Left forelimb (tissue), 1 donor: ENCODE measurements at places on chromosomes 5 and 9.

- DNase-seq: no peak
Observed at GRCh38 chr5:76944638-76945037, 8.2 kb upstream of the CRHBP start.

DNA sequence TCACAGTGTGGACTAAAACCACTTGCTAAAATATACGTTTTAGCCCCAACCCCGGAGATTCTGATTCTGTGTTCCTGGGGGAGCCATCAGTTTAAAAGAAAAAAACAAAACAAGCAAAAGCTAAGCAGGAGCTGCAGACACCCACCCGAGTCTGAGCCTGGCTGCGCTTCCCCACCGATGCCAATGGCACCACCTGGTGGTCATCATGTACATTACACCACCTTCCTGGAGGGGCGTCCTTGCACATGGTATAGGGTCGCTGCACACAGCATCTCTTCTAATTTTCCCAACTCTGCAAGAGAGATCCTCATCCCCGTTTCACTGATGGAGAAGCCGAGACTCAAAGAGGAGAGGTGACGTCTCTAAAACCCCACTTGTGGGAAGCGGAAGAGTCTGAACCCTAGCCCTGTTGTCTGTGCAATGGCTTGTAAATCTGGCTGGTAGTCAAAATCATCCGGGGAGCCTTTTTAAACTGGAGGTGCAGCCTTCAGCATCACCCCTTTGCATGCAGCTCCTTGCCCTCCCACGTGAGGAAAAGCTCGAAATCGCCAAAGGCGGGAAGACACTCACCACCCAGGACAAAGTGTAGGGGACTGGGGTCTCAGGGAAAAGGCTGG, 23.1 kb upstream of the CNOT6 start:
- DNase-seq: peak; percentile 80

DNA sequence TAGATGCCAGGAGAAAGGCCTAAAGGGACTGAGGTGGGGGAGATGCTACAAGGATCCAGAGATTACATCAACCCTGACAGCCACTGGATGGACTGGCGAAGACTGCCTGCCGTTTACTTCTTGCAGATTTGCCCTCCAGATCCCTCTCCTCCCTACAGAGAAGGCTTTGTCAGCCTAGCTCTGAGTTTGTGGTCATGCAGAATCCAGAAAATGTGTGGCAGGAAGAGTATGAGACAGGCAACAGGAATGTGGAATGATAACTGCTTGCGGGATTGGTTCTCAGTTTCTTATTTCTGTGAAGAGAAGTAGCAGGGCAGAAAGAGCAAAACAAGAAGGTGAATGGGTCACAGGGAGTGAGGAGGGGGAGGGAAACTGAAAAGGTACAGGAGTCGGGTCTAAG, 129.6 kb downstream of the TLE1 start:
- DNase-seq: no peak

DNA sequence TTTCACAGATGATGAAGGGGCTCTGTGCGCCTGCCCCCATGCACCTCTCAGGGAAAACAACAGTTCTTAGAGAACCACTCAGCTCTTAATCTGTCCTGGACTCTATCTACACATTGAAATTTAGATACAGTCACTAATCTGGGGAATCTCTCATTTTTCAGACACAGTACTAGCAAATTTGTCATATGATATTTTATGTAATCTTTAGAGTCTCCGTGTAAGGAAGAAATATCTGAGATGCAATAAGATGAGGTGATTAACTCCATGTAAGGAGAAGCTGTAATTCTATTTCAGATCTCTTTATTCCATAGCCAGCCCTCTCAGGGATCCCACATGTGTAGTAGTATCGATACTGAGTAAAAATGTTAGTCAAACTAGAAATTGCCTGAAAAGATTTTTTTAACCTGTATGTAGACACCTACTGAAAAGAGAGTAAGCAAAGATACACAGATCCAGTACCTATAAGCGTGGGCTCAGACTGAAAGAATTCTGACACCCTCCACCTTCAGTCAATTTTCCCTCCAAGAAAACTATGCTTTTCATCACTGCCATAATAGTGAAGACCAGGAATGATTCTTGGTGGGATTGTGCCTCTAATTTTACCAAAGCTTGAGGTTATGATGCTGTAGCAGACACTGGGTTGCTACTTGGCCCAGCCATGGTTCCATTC, 279.6 kb upstream of the TMEM161B start:
- DNase-seq: no peak

DNA sequence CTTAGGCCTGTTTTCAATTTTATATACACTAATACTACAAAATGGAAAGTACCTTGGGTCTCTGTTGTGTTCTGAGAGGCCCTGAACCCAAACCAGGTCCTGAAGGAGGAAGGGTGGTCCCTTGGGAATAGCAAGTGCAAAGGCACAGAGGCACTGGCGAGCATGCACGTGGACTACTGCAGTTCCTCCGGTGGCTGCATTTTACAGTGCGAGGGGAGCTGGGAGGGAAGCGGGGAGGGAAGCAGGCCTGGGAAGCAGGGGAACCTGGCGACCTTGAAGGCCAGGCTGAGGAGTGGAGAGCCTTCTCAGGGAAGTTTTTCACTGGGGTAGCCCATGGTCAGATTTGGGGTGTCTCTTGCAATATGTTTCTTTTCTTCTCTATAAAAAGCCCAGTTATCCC, 33.9 kb downstream of the MORN5 start:
- no peak for DNase-seq

DNA sequence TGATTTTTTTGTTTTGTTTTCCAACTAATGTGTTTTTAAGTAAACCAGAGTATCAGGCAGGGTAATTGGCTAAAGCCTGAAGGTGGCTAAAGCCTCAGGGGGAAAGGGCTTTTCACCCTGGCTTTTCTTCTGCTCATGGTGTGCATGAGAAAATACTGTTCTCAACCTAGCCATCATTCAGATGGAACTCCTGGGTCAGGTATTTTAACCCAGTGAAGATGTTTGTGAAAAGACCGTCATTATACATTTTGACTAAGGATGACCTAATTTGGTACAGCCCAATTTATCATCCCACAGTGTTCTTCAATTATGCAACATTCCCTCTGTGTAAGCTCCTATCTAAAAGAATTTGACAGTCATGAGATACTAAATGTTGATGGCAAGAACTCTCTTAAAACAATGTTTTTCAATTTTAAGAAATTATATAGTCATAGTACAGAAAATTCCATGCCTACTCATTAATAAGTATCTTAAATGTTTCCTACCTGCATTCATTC, 209.5 kb upstream of the TARS1 start:
- no peak for DNase-seq
